ENCODE measurements at places on chromosomes 3 and 15. TPM values are rescaled to one million over a fixed set of nuclear protein-coding genes. Genes with fewer than 3 reads are reported as not detected.

Gene CLRN1
- total RNA-seq = not detected

Gene CLDN11
- total RNA-seq = 0.09 TPM

Gene TTC21A
- total RNA-seq = 1.2 TPM

Gene SAMD7
- total RNA-seq = not detected

Gene UBP1
- total RNA-seq = 59.8 TPM

Gene PTX3
- total RNA-seq = 0.99 TPM

Gene KCNAB1
- total RNA-seq = not detected

Gene AVEN
- total RNA-seq = 22.1 TPM

Gene CSK
- total RNA-seq = 66.9 TPM

Gene SERINC4
- 0.15 TPM for total RNA-seq

Gene INSYN1
- total RNA-seq = 2.7 TPM

Gene SMCO1
- not detected for total RNA-seq

Gene SPTBN5
- 0.21 TPM for total RNA-seq

Gene HYKK
- 6.2 TPM for total RNA-seq

Gene LRRN1
- total RNA-seq = not detected

Gene C3orf20
- 0.02 TPM for total RNA-seq

Gene PLSCR5
- total RNA-seq = not detected

Gene SRGAP3
- total RNA-seq = 0.92 TPM

Gene C3orf22
- not detected for total RNA-seq

Gene ATP8B4
- total RNA-seq = 1.1 TPM

All from A549 treated with dexamethasone at 1 μM for 4 hours (cell line).